ENCODE measurements at places on chromosomes 13 and 19.

DNA sequence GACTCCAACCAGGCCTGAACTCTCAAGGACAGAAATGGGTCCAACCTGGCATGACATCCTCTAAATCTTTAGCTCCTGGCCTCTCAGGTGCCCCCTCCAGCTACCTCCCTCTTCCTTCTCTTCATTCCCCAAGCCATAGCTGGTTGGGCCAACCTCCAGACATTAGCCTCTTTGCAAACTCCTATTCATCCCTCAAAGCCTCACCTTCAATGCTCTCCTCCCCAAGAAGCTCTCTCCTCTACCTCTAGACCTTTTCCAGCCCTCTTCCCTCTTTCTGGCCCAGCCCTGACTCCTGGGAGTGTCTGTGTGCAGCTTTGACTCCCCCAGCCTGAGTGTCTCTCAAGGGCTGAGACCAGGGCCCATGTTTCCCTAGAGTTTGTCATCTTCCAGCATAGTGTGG lies 5.3 kb upstream of the HOMER3 start:
- DNase-seq = no peak

GRCh38 chr19:51294211-51294976 lies 17.1 kb upstream of the IGLON5 start:
- DNase-seq = no peak

DNA sequence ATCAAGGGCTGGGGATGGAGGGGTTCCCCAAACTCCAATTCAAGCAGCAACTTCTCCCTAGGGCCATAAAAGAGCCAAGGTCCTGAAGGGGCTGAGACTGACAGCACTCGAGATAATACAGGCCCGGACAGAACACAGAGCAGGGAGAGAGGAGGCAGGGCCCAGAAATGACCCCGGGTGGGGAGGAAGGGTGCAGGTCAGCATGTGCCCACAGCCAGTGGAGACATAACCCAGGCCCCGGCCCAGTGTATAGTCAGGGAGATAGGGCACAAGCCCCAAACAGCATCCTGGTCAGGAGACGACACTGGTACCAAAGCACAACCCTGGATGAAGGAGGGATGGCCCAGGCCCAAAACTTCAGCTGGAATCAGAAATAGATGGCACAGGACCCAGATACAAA lies 28.6 kb upstream of the ATP1A3 start:
- no peak for DNase-seq

- DNase-seq = no peak
Observed at GRCh38 chr13:78587395-78587794, 16.0 kb downstream of the POU4F1 start.

DNA sequence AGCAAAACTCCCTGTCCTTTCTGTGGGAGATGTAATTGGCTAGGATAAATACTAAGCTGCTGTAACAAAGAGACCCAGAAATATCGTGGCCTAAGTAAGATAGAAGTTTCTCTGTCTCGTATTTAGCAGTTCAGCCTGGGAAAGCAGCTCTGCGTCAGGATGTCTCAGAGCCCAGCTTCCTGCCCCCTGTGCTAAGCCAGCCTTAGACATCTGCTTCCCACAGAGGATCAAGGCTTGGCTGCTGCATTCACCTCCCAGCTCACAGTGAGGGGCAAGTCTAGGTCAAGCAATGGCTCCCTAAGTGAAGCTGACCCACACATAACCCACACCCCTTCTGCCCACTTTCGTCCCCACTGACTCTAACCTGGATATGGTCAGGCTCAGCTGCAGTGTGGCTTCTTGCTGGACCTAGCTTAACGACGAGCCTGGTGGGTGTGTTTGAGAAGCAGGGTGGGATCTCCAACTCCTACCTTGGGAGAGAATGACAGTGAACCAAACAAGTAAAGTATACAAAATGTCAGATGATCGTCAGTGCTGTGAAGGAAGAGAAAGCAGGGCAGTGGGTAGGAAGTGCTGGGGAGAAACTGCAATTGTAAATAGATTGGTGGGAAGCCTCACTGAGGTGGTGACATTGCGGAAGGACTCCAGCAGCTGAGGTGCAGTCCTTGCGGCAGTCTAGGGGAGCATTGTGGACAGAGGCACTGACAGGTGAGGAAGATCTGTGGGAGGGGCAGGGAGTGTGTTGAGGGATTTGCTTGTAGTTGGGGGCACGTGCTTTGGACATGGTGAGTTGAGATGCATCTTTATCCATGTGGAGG lies 82.9 kb downstream of the TNFRSF19 start:
- DNase-seq = no peak

- no peak for DNase-seq
Observed at GRCh38 chr13:52022356-52022755, 2.1 kb upstream of the UTP14C start.

DNA sequence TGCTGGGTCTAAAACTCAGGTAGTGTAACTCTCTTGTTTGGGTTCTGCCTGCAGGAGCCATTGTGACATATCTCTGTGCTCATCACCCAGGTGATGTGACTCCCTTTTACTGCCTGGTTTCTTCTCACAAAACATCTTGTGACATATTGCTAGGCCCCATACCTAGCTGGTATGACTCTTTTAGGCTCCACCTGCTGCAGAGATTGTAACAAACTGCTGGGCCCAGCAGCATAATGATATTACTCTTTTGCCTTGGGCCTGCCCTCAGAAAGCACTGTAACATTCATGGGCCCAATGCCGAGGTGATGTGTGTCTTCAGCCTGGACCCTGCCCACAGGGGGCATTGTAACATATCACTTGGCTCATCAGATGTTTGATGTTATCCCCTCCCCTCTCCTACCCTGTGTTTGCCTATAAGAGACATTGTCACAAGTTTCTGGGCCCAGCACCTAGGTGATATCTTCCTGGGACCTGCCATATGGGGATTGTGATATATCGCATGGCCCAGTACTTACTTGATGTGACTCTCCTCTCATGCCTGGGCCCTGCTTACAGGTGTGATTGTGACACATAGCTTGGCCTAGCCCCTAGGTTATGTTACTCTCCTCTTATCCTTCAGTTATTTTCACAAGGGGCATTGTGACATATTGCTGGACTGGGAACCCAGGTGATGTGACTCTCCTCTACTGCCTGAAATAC lies 18.0 kb upstream of the ZNF681 start:
- DNase-seq = peak; percentile 17

GRCh38 chr13:106139377-106139776 lies 396.1 kb downstream of the EFNB2 start:
- DNase-seq = no peak

- DNase-seq = peak; percentile 25
Observed at GRCh38 chr19:6891761-6892385, 4.5 kb downstream of the ADGRE1 start.

DNA sequence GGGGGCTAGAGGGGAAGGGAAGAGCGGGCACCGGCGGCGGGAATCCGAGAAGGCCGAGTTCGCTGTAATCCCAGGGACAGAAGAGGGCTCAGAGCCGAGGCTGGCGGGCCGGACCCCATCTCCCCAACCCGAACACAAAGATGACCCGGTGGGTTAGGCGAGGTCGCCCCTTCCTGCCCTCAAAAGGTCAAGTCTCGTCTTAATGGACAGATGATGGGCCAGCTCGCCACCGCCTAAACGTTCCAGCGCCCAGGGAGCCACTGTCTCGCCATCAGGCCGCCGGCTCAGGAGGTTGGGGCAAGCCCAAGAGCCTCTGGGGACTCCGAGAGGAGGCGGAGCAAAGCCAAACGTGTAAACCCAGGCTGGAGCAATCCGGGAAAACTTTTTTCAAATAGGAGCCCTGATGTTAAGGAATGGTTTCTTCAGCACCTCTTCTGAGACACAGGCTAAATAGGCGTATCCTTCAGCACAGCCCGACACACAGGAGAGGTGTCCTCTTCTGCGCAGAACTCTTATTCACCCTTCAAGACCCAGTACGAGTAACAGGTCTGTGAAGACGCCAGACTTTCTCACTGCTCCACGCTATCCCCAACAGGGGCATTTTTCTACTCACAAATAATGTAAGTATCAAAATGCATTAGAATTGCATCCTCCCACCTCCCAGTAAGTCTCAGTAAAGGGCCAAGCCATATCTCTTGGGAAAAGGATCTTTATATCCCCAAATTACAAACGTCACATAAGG lies 6.3 kb upstream of the POU4F1 start:
- DNase-seq = no peak

DNA sequence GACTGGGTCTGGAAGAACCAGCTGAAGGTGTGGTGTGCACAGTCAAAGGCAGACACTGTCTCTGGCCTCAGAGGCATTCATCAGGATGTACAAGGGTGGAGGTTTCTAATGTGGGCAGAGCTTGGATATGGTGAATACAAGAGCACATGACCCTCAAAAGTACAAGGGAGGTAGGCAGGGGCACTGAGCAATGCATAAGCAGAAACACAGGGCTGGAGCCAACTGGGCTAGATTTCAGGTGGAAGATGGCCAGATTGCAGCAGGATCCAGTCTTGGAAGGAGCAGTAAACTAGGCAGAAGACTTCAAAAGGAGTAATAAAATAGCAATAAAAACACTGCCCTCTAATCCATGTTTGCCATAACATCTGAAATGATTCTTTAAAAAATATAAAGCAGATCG lies 417.1 kb downstream of the OLFM4 start:
- DNase-seq = no peak

GRCh38 chr13:60074397-60074796 lies 89.3 kb downstream of the DIAPH3 start:
- DNase-seq = no peak

DNA sequence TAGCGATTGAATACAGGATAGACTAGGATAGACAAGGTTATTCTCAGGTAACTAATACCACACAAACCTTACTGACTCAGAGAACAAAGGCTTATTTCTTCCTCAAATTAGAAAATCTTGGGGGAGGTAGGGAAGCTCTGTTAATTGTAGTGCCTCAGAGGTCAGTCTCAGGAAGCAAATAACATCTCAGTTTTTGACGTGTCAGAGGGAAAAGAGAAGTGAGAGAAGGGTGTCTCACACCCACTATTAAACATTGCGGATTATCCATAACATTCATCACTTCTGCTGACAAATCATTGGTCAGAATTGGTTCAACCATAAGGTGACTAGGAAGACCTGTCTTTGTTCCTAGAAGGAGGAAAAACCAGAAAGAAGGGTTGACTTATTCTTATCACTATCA lies 579.4 kb upstream of the MIR17HG start:
- no peak for DNase-seq

DNA sequence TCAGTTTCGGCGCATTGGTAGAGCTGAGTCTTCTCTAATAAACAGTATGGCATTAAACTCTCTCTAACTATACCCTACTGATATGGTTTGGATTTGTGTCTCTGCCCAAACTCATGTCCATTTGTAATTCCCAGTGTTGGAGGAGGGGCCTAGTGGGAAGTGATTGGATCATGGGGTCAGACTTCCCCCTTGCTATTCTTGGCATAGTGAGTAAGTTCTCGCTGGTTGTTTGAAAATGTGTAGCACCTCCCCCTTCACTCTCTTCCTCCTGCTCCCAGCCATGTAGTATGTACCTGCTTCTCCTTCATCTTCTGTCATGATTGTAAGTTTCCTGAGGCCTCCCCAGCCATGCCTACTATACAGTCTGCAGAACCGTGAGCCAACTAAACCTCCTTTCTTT lies 682.7 kb upstream of the ARGLU1 start:
- no peak for DNase-seq

- no peak for DNase-seq
Observed at GRCh38 chr13:74144269-74144668, 10.1 kb upstream of the KLF12 start.

DNA sequence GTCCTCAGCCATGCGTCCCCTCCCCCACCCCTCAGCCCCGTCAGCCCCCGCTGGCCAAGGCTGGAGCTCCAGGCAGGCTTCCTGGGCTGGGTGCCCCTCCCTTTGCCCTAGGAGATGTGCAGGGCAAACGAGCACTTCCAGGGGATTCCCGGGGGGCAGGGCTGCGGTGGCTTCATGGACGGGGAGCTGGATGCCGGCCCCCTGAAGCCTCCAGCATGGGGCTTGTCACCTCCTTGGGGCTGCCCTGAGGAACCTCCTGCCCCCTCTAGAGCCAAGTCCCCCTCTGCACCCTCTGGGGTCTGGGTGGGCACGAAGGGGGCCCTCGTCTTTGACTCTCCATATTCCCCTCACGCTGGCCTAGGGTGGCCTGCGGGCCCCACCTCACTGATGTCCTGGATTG lies 25.4 kb upstream of the SLC7A10 start:
- DNase-seq = no peak

DNA sequence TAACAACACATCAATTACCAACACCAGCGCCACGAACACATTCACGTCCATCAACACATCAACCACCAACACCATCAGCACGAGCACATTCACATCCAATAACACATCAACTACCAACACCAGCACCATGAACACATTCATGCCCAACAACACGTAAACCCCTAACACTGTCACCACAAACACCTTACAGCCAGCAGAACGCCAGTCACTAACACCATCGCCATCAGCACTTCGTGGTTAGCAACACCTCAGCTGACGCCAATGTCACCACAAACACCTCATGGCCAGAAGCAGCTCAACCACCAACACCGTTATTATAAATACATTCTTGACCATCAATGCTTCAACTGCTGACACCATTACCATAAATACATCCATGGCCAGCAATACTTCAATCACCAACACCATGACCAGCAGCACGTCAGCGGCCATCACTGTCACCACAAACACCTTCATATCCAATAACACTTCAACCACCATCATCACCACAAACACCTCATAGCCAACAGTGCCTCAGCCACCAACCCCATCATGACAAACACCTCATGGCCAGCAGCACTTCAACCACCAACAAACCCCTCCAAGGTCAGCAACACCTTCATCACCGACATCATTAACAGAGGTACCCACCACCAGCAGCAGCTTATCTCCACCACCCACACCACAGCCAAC lies 9.4 kb downstream of the FCER2 start:
- DNase-seq = peak; percentile 24

DNA sequence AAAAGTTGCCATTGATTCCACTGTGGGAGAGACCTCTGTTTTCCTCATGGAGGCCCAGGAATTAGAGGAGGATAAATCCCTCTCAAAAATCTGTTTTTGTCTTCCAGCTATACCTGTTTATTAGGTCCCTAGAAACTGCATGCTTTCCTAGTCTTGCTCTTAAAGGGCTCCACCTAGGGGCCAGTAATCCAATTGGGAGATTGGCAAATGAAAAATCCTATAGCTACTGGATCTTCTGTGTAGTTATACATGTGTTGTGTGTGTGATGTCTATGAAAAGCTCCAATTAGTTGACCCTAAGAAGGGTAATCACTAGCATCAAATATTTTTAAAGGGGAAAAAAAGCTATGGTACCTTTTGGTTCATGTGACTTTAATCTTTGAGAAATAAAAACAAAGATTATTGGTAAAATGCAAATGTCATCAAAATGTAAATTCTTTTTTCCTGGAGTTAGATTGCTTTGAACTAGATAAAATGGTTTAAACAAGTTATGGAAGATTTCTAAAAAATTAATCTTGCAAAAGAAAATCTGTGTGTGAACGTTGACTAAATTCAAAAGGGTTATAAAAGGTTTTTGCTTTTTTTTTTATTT lies 63.4 kb upstream of the C1QTNF9B start:
- DNase-seq = peak; percentile 24

- peak; percentile 30 for DNase-seq
Observed at GRCh38 chr19:55384131-55384919, at the start of gene TMEM238. Gene TMEM238 (minus strand): TSS chr19:55384292. CDS start chr19:55384259, 33 bp downstream.
